Right lobe of liver (tissue), 6 donors: ENCODE measurements at places on chromosomes 6 and 20.

DNA sequence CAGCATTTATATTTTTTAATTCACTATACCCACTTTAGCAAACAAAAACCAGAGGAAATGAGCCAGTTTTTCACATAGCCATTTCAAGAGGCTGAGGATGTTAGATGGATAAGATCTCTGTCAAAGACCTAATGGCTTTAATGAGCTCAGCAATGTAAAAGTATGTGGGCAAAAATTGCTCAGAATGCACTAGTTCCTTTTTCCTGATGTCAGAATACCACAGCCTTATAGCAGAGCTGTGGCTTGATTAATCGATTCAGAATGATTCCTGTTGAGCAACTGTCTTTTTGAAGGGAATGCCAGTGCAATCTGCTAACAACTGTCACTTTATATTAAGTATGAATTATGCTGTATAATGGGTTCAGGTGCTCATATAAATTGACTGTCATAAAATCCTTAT lies 100.6 kb upstream of the HIVEP1 start:
- no peak for DNase-seq
- no peaks in the 10 kb centered on the region for H3K27me3 ChIP-seq
- H3K27ac ChIP-seq, result no peak overlapping the region
- no peaks in the 10 kb centered on the region for H3K4me1 ChIP-seq
- no peak overlapping the region for H3K4me3 ChIP-seq

DNA sequence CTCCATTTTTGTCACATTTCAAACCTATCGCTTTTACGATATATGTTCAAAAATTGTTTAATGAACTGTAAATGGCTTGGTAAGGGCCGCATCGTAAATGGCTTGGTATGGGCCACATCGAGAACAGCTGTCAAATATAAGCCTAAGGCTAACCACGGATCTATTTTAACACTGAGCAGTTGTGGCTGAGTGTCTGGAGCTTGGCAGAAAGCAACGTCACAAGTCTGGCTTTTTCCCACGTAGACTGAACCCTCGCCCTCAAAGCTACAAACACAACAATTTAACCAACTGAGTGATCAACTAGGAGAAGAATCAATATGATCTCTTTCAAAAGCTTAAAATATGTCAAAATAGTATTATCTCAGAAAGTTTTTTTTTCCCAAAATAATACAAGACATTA lies 71.4 kb upstream of the PRSS16 start:
- H3K27me3 ChIP-seq, result no peaks in the 10 kb centered on the region
- H3K4me1 ChIP-seq, result no peaks in the 10 kb centered on the region
- H3K4me3 ChIP-seq, result no peak overlapping the region
- DNase-seq, result no peak
- no peaks in the 10 kb centered on the region for H3K36me3 ChIP-seq

- no peaks in the 10 kb centered on the region for H3K36me3 ChIP-seq
- no peak for DNase-seq
- H3K4me1 ChIP-seq, result no peaks in the 10 kb centered on the region
- H3K27me3 ChIP-seq, result no peaks in the 10 kb centered on the region
- H3K4me3 ChIP-seq, result no peak overlapping the region
- H3K27ac ChIP-seq, result no peak overlapping the region
These were observed 113.2 kb downstream of the EDN1 start for GRCh38 chr6:12403201-12403826.

GRCh38 chr6:159929819-159930218 lies 39.0 kb downstream of the MAS1 start:
- no peak overlapping the region for H3K4me3 ChIP-seq
- no peaks in the 10 kb centered on the region for H3K4me1 ChIP-seq
- DNase-seq, result peak; percentile 31
- no peak overlapping the region for H3K27ac ChIP-seq
- no peaks in the 10 kb centered on the region for H3K27me3 ChIP-seq

- peaks cover 43% of the 10 kb centered on the region for H3K4me1 ChIP-seq
- peak overlapping the region; percentile 68 for H3K4me3 ChIP-seq
- H3K27ac ChIP-seq, result peak overlapping the region; percentile 69
- no peaks in the 10 kb centered on the region for H3K27me3 ChIP-seq
- no peaks in the 10 kb centered on the region for H3K36me3 ChIP-seq
- DNase-seq, result peak; percentile 62
These were observed 646 bp downstream of the HEY2 start for GRCh38 chr6:125749865-125750691.

DNA sequence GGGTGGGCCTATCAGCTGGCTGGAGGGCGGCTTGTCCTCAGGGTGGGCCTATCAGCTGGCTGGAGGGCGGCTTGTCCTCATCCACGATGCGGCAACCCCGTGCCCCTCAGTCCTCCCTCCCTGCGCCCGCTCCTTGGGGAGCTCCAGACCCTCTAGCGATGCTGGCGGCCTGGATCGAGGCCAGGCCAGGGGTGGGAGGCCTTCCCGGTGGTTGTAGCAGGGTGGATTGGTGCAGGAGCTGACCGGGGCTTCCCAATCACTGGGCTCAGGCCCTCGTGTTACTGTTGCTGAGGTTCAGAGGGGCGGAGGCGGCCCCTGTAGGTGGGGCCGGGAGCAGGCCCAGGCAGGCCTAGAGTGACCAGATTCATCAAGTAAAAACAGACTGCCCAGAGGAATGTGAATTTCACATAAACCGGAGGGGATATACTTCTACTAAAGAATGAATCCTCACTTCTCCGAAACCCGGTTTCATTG lies 8.8 kb downstream of the SLC17A9 start:
- H3K27me3 ChIP-seq, result no peaks in the 10 kb centered on the region
- H3K4me3 ChIP-seq, result no peak overlapping the region
- no peak overlapping the region for H3K27ac ChIP-seq
- H3K4me1 ChIP-seq, result no peaks in the 10 kb centered on the region

DNA sequence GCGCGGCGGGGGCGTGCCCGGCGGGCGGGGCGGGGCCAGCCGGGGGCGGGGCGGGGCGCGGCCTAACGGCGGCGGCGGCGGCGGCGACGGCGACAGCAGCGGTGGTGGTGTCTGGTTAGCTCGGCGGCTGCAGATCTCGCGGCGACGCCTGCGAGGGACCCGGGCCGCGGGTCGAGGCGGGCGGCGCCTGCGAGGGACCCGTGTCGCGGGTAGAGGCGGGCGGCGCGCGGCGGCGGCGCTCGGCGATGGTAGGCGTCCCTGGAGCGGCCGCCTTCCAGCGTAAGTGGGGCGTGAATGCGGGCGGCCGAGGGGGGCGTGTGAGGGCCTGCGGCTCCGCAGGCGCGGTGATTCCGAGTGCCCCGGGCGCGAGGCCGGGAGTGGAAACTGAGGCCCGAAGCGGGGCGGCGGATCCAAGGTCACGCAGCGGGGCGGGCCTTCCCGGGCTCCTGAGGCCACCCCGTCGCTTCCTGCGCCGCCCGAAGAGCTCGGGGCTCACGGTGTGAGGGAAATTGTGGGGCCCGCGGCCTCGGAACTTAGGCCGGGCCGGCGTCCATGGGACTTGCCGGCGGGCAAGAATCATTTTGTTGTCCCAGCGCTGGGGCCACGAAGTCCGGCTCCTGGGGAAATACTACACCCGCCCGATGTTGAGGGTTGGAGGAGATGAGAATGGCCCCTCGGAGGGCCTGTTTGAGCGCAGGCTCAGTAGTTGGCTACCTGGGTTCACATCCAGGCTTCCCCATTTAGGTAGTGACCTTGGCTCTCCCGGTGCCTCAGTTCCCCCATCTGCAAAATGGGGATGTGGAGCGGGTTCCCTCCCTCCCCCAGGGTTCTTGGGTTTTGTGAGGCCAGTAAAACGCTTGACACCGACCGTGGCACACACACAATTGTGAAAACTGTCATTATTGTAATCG lies at the start of gene CBFA2T2:
Gene CBFA2T2 (plus strand): TSS at position 74 of the 911 bp plus-strand sequence. CDS start 172 bp downstream, at position 246.
- H3K4me3 ChIP-seq, result peak within 1 kb of the TSS; percentile 86
- DNase-seq, result peak; percentile 77
- no peaks in the 10 kb centered on the region for H3K27me3 ChIP-seq
- peak within 1 kb of the TSS; percentile 87 for H3K27ac ChIP-seq
- no peaks in the 10 kb centered on the region for H3K4me1 ChIP-seq
- no peaks in the 10 kb centered on the region for H3K36me3 ChIP-seq

GRCh38 chr6:31712296-31712695 lies 2.9 kb upstream of the LY6G6D start:
- no peak overlapping the region for H3K4me3 ChIP-seq
- H3K4me1 ChIP-seq, result no peaks in the 10 kb centered on the region
- no peak overlapping the region for H3K27ac ChIP-seq
- H3K36me3 ChIP-seq, result no peaks in the 10 kb centered on the region
- H3K27me3 ChIP-seq, result no peaks in the 10 kb centered on the region
- DNase-seq, result no peak

- H3K4me1 ChIP-seq, result no peaks in the 10 kb centered on the region
- H3K27ac ChIP-seq, result no peak overlapping the region
- no peaks in the 10 kb centered on the region for H3K36me3 ChIP-seq
- H3K4me3 ChIP-seq, result no peak overlapping the region
- no peaks in the 10 kb centered on the region for H3K27me3 ChIP-seq
These were observed 60.1 kb upstream of the FRMD1 start for GRCh38 chr6:168139121-168139520.

DNA sequence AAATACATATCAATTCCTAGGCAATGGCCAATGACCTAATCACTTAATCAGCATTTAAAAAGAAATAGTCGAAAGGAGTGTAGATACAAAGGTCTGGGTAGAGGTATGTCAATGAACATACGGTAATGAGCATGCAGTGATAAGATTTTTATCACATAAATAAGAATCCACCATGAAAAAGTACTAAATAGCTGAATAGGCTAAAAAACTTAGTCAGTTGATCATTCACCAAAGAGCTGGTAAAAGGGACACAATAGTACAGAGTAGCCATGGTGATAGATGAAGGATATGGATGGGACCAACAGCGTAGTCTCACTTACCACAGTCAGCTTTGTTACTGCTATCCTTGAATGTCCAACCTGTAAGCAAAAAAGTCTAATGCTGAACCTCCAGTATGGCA lies 1018.6 kb upstream of the EYS start:
- no peak overlapping the region for H3K27ac ChIP-seq
- H3K4me3 ChIP-seq, result no peak overlapping the region
- no peak for DNase-seq
- H3K36me3 ChIP-seq, result no peaks in the 10 kb centered on the region
- H3K27me3 ChIP-seq, result no peaks in the 10 kb centered on the region

DNA sequence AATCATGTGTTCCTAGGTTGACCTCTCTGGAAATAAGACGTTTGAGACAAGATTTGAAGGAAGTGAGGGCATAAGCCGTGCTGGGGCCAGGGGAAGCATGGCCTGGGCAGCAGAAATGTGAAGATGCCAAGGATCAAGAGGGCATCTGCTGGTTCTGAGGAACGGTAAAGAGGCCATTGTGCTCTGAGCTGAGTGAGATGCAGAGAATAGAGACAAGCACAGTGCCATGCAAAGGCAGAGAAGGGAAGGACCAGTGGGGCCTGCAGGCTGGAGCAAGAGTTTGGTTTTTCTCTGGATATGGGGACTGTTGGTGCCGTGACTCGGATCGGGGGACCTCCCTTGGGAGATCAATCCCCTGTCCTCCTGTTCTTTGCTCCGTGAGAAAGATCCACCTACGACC lies 50.8 kb downstream of the SMPDL3A start:
- no peak overlapping the region for H3K4me3 ChIP-seq
- no peak for DNase-seq
- H3K27ac ChIP-seq, result no peak overlapping the region
- no peaks in the 10 kb centered on the region for H3K4me1 ChIP-seq
- no peaks in the 10 kb centered on the region for H3K27me3 ChIP-seq
- H3K36me3 ChIP-seq, result no peaks in the 10 kb centered on the region

- H3K36me3 ChIP-seq, result no peaks in the 10 kb centered on the region
- H3K4me3 ChIP-seq, result no peak overlapping the region
- no peaks in the 10 kb centered on the region for H3K4me1 ChIP-seq
- no peaks in the 10 kb centered on the region for H3K27me3 ChIP-seq
- H3K27ac ChIP-seq, result no peak overlapping the region
- DNase-seq, result no peak
These were observed 753.1 kb downstream of the MAFB start for GRCh38 chr20:39935901-39936300.

GRCh38 chr6:13832778-13833177 lies 18.4 kb upstream of the MCUR1 start:
- H3K27ac ChIP-seq, result no peak overlapping the region
- no peak overlapping the region for H3K4me3 ChIP-seq
- no peaks in the 10 kb centered on the region for H3K4me1 ChIP-seq
- H3K36me3 ChIP-seq, result no peaks in the 10 kb centered on the region
- DNase-seq, result no peak

DNA sequence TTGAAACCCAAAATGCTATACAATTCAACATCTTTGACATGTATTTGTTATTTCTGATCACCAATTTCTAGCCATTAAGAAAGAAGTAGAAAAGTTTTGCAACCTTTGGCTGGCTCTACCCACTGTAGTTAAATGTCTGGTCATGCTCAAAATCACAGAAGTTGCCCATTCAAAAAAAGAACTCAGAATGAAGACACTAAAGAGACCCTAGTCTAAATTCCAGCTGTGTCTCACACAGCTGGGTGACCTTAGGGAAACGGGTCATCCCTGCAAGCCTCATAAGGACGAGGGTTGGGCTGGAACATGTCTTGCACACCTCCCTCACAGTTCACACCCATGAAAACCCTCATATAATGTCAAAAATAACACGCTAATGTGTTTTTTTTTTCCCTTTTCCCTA lies 10.3 kb downstream of the FOXQ1 start:
- DNase-seq, result no peak
- no peaks in the 10 kb centered on the region for H3K36me3 ChIP-seq
